NCI-H1048 (cell line): ENCODE measurements at places on chromosomes 11 and 22.

- no peak for DNase-seq
Observed at GRCh38 chr11:33847251-33847650, 44.6 kb downstream of the LMO2 start.

DNA sequence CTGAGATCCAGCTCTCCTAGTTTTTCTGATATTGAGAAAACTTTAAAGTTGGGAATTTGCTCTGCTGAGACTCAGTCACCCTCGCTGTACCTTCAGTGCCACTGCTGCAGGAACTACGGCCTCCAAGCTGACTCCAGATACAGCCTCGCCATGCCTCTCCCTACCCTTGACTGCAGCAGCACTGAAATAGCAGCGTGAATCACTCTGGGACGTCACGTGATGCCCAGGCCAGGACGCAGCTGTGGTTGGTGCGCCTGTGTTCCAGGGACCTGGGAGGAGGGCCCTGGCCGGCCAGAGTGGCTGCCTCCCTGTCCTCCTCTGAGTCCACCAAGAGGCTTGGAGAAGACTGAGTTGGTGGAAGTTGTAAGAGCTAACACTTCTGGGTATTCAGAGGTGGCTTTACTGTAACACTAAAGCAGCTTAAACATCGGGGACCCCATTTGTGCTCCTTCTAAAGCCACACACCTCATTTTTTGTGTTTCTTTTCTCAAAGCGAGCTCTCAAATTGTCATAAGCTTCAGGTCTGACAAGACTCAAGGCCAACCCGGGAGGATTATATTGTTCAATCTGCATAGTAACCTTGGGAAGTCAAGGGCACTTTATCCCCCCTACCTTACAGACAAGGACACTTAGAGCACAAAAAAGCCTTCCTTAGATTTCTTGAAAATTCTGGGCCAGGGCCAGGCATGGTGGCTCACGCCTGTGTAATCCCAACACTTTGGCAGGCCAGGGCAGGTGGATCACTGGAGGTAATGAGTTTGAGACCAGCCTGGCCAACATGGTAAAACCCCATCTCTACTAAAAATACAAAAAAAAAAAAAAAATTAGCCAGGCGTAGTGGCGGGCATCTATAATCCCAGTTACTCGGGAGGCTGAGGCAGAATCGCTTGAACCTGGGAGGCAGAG lies 4.2 kb upstream of the STIP1 start:
- DNase-seq: no peak

DNA sequence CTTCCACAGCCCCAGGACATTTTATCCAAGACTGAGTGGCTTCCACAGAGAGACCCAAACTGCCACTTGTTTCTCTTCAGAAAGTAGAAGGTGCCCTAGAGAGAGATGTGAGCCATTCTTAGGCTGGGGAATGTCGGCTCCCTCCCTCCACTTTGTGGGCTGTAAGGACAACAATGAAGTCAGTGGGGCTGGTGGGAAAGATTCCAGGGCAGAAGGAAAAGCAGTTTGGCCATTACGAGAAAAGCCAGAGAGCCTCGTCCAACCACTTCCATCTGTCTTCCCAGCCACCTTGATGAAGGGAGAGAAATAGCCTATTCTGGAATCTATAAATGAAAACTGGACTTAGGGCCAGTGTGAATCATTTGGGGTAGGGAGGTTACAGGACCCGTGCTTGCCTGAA lies 382.5 kb downstream of the NXPE2 start:
- DNase-seq: no peak

DNA sequence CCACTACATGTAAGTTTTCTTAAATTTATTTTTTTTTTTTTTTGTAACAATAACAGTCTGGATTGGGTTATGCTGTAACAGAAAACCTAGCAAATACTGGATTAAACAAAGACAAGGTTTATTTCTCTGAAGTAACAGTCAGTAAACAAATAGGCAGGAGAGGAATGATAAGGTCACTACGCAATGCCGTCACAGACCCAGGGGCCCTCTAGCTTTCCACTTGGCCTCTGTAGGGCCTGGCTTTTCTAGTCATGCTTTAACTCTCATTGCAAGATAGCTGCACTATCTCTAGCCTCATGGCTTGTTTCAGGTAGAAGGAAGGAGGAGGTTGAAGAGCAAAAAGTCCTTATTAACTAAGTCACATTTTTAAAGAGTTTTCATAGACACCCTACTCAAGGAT lies 6.5 kb downstream of the OR10A6 start:
- DNase-seq: no peak

DNA sequence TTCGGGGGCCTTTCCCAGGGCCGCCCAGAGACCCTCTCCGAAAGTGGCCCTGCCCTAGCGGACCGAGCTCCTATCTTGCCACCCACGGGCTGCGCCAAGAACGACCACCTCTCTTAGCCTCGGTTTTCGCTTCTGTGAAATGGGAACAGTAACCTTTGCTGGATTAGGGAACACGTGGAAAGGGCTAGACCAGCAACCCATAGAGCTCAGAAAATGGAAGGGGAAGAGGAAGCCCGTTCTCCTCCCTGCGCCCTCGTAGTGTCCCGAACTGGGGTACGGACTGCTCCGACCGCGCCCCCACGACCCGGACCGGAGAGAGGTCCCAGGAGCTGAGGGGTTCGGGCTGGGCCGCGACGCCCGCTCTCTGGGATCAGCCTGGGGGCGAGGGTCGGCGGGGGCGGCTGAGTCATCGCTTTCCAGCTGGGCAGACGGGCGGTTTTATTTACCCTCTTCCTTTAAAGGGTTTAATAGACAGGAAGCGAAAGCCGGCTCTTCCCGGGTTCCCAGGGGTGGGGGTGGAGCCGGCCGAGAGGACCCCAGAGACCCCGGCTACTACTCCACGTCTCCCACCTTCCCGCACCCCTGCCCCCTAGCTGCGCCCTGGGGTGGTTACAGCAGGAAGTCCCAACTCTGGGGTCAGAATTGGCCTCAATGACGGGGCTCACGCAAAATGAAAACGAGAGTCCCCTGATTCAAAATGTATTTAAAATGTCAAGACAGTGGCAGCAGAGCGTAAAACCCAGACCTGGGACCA lies 907 bp upstream of the PHLDA2 start:
- no peak for DNase-seq

GRCh38 chr22:47034905-47035419 lies 272.5 kb downstream of the TBC1D22A start:
- DNase-seq: no peak

DNA sequence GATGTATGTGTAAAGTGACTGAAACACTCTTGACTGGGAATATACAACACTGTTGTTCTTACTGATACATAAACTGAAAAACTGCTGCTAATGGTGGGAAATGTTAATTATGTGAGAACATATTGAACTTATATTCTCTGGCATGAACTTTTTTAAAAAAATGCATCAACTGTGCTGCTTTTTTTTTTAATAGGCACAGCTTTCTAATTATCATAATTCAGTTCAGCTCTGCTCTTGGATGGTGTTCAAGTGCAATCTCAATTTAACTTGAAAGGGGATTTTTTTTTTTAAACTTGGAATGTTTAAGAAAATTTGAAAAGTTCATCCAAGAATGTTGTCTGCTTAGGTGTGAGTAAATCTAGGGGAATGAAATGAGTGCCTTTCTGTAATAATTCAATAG lies 5.2 kb downstream of the TEAD1 start:
- no peak for DNase-seq

- no peak for DNase-seq
Observed at GRCh38 chr22:50281957-50282356, 11.8 kb upstream of the MAPK11 start.
